Islet precursor cell (in vitro differentiated cells): ENCODE measurements at places on chromosomes 5 and 9.

GRCh38 chr9:113580041-113580953, 116.8 kb downstream of the RGS3 start:
- DNase-seq = no peak

DNA sequence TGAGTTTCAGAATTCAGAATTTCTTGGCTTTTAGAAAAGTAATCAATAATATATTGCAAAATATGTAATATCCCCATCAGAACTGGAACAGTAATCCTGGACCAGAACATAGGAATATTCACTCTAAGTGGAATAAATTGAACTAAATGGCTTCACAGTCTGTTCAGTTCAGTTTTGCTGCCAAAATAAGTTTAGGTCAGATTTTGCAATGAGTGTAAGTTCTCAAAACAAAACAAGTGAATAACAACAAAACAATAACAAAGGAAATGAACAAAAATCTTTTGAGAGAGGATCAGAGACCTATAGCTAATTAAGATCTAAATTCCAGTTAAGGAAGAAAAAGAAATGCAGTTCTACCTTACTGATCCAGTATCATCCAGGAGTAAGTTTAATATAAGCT, 9.3 kb downstream of the PTGER4 start:
- no peak for DNase-seq

DNA sequence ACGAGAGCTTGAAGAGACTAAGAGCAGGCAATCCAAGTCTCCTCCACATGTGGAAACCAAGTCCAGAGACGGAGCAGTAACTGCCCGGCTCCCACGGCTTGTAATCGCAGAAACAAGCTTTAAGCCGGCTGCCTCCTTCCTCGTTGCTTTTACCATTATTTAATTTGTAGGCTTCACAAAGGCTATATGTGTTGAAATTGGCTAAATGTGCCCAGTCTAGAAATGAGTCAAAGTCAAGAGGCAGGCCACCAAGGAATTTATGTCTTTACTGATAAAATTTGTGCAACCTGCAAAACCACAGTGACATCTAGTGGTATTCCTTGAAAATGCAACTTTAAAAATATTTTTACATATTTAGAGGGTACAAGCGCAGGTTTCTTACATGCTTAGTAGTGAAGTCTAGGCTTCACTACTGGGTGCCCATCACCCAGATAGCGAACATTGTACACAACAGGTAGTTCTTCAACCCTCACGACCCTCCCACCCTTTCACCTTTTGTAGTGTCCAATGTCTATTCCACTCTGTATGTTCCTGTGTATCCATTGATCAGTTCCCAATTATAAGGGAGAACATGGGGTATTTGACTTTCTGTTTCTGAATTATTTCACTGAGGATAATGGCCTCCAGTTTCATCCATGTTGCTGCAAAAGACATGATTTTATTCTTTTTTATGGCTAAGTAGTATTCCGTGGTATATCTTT, 33.5 kb upstream of the EBF1 start:
- DNase-seq = no peak

DNA sequence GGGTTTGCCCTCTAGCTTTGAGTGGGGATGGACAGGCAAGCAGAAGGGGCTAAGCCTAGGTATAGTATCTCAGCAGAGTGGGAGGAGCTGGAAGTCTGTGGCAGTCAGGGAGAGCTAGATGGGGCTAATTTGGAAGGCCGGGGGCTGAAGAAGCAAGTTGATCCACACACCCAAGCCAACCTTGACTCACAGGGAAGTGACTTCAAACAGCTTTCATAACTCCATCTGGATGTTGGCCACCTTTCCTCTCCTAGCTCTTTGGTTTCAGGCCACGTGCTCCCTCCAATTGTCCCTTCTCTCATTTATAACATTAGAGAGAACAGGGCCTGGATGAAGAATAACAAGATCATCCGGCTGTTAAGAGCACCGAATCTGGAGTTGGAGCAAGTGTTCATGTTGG, 36.8 kb downstream of the EGR1 start:
- no peak for DNase-seq

DNA sequence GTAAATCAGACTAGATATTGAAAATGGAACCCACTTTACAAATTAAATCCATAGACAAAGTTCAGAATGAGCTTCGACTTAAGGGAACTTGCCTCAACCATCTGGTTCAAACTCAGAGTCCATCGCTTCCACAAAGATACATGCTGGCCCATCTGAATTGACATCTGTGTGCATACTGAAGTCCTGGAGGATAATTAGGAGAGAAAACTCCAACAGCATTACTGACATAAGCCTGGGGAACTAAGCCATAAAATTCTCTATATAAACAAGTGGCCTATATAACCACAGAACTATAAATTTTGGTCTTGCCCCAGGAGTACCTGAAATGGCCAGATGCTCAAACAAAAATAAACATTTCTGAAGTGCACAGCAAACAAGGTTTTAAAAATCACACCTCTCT, 94.4 kb downstream of the IZUMO3 start:
- no peak for DNase-seq

DNA sequence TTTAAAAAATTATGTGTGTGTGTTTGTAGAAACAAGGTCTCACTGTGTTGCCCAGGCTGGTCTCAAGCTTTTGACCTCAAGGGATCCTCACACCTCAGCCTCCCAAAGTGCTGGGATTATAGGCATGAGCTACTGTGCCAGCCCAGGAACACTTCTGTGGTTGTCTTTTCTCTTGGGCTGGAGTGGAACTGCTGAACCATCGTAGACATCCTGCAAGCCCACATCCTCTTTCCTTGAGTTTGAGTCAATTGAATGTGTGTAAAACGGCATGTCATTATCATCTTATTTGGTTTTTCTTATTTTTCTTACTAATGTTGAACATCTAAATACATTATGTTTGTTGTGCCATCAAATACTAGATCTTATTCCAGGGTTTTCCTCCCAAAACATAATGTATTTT, 40.0 kb downstream of the EHMT1 start:
- no peak for DNase-seq

- DNase-seq = no peak
These were observed 66.2 kb downstream of the GCNT1 start for GRCh38 chr9:76525196-76525595.

DNA sequence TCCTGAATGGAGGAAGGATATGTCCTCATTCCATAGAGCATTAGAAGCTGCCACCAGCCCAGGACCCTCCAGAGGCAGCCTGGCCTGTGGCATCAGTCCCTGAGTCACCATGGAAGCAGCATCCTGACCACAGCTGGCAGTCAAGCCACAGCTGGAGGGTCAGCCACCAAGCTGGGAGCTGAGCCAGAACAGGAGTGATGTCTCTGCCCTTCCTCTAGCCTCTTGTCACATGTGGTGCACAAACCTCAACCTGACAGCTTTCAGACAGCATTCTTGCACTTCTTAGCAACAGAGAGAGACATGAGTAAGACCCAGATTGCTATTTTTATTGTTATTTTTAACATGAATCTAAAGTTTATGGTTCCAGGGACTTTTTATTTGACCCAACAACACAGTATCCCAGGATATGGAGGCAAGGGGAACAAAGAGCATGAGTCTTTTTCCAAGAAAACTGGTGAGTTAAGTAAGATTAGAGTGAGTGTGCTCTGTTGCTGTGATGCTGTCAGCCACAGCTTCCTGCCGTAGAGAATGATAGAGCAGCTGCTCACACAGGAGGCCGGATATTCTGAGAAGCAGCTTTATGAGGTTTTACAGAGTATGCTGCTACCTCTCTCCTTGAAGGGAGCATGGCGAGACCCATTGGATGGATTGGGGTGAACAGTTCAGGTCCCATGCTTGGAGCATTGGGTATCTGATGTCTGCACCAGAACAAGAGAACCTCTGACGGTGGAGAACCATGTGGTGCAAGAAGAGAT, 13.0 kb upstream of the CYFIP2 start:
- peak; percentile 66 for DNase-seq

GRCh38 chr9:28678097-28678496, 1104.8 kb upstream of the C9orf72 start:
- no peak for DNase-seq

DNA sequence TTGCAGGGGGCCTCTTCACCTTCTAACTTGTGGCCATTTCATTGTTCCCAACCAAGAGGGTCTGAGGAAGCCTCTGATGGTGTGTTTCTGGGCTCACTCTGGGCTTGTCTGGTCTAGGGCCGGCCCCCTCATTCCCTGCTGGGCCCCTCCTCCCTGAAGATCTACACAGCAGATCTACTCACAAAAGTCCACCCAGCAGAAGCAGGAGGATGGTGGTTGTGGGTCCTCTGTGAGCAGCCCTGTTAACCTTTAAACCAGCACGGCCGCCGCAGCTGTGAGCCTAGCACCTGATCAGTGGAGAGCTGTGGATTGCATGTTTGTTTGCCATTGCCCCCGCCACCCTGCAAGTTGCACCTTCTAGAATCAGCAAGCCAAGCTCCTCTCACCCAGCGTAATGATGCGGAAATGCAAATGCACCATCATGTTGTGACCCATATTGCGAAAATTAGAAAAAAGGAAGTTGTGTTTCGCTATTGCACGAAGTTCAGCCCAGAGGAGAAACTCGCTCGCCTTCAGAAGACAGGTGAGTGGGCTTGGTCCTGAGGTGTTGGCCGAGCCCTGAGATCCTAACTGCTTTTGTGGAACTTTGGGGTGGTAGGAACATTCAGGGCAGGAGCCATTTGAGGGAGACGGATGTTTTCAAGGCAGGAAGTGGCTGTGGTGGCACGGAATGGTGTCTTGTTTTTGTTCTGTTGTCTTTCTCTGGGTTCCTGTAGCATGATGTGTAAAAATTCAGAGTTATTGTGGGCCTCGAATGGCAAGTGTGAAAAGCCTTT, 16.7 kb downstream of the FGD3 start:
- DNase-seq = no peak

- DNase-seq = no peak
These were observed 55.6 kb downstream of the SPTLC1 start for GRCh38 chr9:92059661-92060060.

DNA sequence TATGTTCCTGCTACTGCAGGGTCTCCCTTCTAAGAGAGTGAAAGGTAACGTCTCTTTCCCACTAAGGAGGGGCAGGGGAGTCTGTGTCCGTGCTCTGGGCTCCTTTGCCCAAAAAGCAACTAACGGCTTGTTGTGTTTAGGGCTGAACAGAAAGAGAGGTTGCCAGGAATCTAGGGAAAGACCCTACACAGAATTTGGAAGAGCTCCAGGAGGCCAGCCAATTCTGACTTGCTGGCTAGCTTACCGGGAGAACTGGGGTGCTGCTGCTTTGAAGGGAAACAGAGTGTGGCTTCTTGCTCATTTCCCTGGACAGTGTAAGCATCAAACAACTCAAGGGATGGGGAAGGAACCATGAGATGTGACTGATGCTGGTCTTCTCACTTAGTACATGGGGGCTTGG, 176.1 kb downstream of the GADD45G start:
- peak; percentile 8 for DNase-seq

- DNase-seq = no peak
These were observed 538.2 kb downstream of the CYLC2 start for GRCh38 chr9:103533318-103533717.

GRCh38 chr5:14286574-14287421, 143.7 kb downstream of the TRIO start:
- DNase-seq = no peak

- DNase-seq = no peak
These were observed 69.9 kb upstream of the LMNB1 start for GRCh38 chr5:126707080-126707479.

DNA sequence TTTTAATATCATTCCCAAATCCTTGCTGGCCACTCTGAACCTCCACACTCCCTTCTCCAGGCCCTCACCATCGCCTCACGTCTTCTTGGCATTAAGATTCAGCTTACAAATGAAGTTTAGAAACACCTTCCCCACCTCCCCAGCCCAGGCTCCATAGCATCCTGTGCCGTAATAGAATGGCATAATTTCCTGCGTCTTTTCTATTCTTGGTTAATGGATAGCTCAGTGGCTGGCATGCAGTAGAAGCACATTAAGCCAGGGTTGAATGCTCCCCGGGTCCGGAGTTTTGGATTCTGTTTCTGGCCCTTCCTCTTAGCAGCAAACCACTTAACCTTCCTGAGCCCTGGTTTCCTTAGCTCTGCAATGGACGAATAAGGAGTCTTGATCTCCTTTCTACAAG, 13.8 kb downstream of the WWC1 start:
- no peak for DNase-seq

DNA sequence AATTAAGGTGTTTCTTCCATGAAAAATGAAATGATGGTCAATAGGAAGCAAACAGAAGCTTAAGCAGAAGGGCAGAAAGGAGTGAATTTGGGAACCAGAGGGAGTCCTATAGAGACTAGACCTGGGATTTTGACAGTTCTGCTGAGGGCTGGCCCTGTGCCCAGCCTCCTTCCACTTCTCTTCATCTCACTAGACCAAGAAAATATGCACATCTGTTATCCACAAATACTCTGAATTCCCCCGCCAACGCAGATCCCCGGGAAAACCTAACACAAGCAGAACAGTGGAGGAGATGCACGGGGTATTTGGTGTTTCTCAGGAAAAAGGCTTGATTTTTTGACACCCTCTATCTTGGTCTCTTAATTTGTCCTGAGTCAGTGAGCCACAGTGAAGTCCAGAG, 22.7 kb downstream of the GRIA1 start:
- no peak for DNase-seq

GRCh38 chr5:135218486-135218755, 180.6 kb downstream of the MACROH2A1 start:
- no peak for DNase-seq

- DNase-seq = no peak
These were observed 63.2 kb upstream of the BRINP1 start for GRCh38 chr9:119432428-119432827.

- DNase-seq = peak; percentile 93
These were observed 56.6 kb downstream of the ELAVL2 start for GRCh38 chr9:23769307-23769935.

- no peak for DNase-seq
These were observed 52.7 kb upstream of the CCNG1 start for GRCh38 chr5:163384669-163385068.

GRCh38 chr9:91034976-91035824, 233.6 kb downstream of the SYK start:
- DNase-seq = no peak

DNA sequence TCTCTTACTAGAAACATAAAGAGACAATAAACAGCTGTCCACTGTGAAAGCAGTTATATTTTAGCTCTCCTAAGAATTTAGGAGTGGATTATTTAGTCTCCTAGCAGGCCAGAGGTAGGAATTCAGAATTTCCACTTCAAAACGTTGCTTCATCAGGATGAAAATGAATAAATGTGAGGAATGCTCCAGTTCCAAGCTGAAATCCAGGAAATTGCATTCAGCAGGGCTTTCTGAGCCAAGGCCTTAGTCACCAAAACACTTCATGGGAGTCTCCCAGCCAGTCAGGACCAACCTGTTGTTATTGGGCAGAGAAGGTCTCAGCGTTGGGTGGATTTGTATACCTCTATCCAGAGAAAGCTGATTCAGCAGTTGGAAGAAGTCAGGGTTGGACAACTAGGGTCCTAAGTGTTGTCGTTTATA, 1040.3 kb downstream of the TLE1 start:
- DNase-seq = peak; percentile 59

- peak; percentile 76 for DNase-seq
These were observed 16.1 kb downstream of the B4GALT1 start for GRCh38 chr9:33151007-33151557.
